ENCODE measurements at places on chromosomes 11 and 22.

DNA sequence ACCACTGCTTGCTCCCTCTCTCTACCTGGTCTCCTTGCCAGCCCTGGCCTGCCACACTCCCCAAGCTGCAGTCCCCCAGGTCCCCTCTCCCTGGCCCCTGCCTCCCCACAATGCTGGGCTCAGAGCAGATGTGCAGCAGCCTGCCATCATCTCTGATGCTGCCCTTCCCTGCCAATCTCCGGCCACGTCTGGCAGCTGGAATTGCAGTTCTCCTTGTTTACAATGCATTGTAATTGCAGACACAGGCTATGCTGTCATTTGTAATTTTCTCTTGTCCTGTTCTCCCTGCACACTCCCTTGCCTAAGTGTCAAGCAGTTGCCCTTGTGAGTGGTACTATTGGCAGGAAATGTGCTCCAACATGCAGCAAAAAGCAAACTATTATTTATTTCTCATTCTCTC is 222.3 kb downstream of the NTM start:
- no peak for DNase-seq

DNA sequence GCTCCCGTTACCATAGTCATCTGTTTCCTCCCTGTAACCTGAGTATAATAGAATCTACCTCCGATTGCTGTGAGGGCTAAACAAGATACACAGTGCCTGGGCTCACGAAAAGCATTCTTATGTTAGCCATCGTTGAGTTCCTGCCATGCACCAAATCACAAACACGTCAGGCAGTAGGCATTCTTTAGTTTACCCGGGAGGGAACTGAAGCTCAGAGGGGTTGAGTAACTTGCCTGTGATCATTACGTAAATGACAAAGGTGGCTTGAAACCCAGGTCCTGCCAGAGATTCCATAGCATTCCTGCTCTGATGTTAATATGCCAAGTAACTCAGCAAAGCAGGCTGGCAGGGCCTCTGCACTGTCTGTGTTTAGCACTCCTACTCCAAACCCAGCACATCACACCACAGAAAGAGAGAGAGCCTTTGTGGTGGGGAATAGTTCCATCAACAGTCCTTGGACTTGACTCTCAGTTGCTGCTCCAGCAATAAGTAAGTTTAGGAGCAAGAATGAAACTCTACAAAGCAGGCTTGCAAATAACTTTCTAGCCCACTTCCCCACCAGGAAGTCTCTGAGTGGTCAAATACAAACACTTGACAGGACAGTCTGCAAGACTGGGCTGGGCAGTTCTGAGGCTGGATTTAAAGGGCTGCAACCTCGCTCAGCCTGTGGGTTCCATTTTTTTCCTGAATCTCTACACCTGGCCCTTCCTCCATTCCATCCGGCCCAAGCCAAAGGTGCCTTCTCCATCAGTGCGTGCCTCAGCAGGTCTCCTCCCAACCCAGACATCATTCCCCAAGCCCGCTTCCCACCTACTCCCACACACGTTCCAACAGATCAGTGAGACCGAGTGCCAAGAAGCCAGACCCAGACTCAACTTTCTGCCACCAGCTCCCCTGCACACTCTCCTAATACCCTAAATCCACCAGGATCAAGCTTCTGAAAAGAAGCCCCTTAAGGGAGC is 1.1 kb downstream of the SCN2B start:
- DNase-seq, result no peak

GRCh38 chr22:40648386-40648785 is 11.9 kb upstream of the MRTFA start:
- DNase-seq, result no peak

GRCh38 chr11:125365196-125365931 is 130.7 kb downstream of the FEZ1 start:
- DNase-seq, result no peak

GRCh38 chr11:14902650-14903350 is 10.8 kb upstream of the CYP2R1 start:
- DNase-seq, result peak; percentile 85

Data from foreskin fibroblast (primary cell).